ENCODE measurements at places on chromosomes 13 and 19.

GRCh38 chr13:65551208-65551607 is 1678.9 kb downstream of the PCDH9 start:
- no peak for DNase-seq

GRCh38 chr19:28627669-28628068 is 585.3 kb downstream of the UQCRFS1 start:
- DNase-seq, result no peak

DNA sequence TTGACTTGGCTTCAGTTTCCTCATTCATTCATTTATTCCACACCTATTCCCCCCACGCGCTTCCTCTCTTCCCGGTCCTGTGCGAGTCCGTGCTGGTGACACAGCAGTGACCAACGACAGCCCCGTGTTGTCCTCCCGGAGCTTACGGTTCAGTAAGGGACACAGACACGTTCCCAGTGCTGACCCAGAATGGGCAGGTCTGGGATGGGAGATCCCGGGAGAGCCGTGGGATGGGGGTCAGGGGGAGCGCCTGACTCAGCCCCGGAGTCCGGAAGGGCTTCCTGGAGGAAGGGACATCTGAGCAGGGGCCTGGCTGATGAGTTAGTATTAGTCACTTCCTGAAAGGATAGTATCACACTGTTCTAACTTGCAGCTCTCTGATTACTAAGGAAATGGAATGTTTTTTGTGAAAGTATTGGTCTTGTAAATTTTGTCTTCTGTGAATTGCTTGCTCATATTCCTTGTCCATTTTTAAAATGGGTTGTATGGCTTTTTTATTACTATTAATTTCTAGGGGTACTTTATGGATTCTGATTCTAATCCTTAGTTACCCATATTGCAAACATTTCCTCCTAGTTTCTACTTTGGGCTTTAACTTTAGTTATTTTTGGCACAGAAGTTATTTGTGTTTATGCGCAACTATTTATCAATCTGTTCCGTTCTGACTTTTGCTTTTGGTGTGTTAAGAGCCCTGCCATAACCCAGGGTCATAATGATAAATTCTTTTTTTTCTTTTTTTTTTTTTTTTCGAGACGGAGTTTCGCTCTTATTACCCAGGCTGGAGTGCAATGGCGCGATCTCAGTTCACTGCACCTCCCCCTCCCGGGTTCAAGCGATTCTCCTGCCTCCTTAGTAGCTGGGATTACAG is 708 bp upstream of the ERCC1 start:
- DNase-seq, result no peak

GRCh38 chr19:18156841-18157464 is 4.0 kb downstream of the PIK3R2 start:
- DNase-seq, result no peak

DNA sequence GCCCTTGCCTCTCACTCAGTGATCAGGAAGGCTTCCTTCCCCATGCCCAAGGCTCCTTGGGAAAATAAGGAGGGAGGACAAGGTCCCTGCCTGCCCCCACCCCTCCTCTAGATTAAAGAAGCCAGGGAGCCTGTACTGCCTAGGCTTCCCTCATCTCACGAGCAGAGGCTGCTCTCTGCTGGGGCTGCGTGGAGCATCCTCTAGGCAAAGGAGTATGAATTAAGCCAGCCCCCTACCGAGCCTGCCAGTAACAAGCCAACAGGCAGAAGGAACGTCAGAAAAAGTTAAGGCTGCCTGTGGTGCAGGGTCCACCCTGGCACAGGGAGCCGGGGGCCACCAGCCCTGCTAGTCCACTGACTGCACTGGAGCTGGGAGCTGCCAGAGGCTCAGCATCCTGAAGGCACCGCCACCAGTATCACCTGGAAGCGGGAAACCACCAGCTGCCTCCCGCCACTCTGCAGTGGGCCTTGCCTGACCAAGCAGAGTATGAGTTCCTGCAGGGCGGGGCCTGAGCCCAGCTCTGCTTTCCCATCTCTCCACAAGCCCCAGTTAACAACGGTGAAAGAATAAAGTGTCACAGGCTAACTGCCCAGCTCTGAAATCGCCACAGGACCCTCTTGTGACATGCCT is 6.8 kb downstream of the NAPA start:
- no peak for DNase-seq

DNA sequence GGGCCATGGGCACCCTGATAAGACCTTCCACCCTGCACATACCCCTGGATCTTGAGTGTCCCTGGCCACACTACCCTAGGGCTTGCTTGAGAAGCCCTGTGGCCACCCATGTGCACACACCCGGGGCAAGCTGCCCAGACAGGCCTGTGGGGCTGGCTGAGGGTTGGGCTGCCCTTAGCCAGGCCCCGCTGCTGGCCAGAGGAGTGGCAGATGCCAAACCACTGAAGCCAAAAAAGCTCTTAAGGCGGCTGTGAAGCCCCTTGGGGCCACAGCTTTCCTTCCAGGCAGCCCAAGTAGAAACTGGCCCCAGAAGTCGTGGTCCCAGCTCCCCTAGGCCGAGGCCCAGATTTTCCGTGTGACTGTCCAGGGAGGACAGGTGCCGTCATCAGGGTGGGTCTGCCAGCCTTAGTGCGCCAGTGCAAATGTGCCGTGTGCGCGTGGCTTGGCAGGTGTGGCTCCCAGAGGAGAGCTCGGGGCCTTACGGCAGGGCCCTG is 14.8 kb downstream of the CEBPG start:
- DNase-seq, result no peak

GRCh38 chr13:22748866-22749577 is 431.8 kb upstream of the SGCG start:
- no peak for DNase-seq

DNA sequence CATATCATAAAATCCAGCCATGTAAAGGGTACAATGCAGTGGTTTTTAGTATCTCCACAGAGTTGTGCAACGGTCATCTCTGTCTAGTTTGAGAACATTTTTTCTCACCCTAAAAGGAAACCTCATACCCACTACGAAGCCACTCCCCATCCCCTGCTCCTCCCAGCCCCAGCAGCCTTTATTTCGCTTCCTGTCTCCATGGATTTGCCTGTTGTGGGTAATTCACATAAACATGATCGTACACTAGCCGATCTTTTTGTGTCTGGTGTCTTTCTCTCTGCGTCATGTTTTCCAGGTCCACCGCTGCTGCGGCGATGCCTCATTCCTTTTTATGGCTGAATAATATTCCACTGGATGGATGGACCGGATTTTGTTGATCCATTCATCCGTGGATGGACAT is 28.6 kb downstream of the BICRA start:
- no peak for DNase-seq

DNA sequence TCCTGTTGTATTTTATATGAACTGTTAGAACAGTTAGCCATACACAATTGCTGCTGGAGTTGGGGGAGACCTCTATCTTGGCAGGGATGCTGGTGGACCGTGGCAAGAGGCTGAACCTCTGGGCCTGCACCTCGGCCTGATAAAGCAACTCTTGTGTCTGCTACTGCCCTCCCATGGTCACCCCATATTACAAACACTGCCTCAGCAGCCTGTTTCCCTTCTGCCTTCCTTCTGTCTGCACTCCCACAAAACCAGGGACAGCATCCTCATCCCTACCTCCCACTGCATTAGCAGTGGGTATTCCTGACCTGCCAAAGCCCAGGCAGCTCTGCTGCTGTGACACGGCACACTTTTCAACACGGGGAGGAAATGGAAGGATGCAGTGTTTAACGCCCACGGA is 456.4 kb downstream of the FGF14 start:
- DNase-seq, result no peak

- no peak for DNase-seq
Measured at GRCh38 chr19:468587-469256, 7.9 kb upstream of the SHC2 start.

- no peak for DNase-seq
Measured at GRCh38 chr13:29310806-29311205, 284.7 kb downstream of the SLC7A1 start.

- DNase-seq, result no peak
Measured at GRCh38 chr19:12834566-12834943, at the start of gene RTBDN. Gene RTBDN (minus strand): TSS chr19:12834579. CDS start chr19:12829979, 4,600 bp downstream.

DNA sequence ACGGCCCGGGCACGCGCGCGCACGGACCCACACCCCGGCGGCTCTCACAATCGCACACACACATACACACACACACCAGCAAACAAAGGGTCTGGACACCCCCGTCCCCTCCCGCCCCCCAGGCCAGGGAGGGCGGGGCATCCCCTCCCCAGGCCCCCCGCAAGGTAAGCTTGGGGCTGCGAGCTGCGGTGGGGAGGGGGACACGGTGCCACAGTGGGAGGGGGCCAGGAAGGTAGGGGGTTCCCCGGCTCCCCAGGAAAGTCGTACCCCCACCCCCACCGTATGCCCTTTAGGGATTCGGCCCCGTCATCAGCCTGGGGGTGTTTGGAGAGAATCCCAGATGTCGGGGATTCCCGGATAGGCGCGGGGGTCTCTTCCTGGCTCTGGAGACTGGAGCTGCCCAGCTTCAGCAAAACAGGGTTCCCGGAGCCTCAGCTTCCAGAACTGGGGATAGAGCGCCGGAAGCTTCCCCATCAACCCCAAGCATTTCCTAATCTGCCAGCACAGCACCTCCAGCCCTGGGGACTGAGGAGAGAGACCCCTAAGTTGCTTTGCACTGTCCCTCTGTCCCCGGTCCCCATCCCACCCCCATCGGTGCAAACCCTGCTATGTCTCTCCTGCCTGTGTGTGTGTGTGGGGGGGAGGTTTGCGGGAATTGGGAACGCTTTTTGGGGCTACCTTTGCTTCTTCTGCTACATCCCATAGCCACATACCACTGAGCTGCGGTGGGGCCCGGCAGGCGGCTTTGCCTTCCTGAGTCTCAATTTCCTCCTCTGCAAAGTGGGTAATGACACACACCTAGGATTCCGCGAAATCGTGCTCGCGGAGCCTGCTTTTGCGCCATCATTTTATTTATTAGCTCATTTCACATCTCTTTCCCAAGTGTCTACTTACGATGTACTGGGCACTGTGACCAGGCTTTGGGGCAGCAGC is 1.8 kb upstream of the CDC37 start:
- no peak for DNase-seq

DNA sequence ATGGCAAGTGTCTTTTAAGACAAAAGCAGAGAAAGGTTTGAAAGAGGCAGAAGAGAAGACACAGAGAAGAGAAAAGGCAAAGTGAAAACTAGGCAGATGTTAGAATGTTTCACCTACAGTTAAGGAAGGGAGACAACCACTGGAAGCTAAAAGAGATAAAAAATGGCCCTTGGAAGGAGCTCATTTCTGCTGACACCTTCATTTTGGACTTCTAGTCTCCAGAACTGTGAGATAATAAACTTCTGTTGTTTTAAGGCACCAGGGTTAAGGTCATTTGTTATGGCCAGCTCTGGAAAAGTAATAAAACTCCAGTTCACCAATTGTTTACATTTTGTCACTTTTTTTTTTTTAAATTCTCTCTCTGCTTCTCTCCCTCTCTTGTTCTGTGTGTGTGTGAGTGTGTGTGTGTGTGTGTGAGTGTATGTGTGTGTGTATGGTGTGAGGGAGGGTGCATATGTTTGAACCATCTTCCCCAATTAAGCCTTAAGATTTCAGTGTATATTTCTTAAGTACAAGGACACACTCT is 374.6 kb downstream of the DACH1 start:
- DNase-seq, result no peak

GRCh38 chr19:55858969-55859368 is 22.6 kb downstream of the NLRP4 start:
- DNase-seq, result no peak

GRCh38 chr19:6587093-6587820 is 3.7 kb downstream of the CD70 start:
- DNase-seq, result no peak

DNA sequence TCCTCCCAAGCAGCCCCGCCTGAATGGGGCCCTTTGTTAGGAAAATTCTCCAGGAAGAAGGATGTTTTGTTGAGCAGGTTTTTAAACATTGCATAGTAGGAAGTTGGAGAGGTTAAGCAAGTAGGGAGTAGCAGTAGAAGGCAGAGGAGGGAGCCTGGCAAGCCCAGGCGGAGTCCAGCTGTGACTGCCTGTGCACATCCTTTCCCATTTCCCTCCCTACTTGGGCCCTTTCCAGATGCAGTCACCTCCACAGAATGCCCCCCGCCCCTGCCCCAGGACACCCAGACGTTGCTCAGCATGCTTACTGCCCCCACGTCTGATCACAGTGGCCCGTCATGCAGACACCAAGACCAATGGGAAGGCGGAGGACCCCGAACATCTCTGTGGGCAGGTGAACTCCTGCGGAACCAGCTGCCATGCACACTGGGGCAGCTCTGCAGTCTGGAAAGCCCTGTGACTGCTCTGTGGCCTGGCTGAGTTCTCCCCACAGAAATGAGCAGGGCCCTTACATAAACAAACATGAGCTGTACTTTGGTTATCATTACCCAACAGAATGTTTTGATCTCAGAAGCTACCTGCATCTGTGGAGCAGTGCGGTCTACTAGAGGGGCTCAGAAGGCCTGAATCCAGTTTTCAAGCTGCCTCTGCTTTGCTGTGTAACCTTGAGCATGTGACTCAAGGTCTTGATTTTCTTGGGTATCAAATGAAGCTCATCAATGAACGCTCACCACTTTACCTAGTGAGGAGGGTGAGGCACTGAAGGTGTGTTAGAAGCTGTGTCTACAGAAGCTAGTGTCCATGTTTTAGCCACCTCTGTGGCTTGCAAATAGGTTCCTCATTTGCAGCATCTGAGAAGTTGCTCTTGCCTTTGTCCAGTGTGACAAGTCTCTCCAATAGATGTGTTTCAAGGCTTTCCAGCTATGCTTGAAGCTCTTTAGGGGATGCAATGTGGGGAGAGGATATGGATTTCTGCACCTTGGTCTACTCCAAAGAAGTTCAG is 84.2 kb downstream of the TNFRSF19 start:
- DNase-seq, result no peak

- DNase-seq, result no peak
Measured at GRCh38 chr13:51635137-51635878, 51.0 kb downstream of the WDFY2 start.

GRCh38 chr19:31970027-31970461 is 375.4 kb upstream of the ZNF507 start:
- DNase-seq, result no peak

DNA sequence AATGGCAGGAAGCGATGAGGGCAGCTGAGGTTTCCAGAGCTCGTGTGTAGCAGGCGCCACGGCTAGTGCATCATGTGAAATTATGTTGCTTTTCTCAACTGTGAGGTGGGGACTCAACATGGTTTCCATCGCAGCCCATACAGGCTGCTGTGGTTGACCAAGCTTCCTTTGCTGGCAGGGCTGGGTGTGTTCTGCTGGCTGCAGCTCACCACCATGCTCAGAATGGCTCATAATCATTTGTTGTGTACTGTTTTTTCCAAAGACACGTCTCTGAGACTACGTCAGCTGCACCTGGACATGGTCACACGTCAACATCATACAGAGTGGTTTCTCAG is 16.1 kb upstream of the RASA3 start:
- DNase-seq, result no peak

DNA sequence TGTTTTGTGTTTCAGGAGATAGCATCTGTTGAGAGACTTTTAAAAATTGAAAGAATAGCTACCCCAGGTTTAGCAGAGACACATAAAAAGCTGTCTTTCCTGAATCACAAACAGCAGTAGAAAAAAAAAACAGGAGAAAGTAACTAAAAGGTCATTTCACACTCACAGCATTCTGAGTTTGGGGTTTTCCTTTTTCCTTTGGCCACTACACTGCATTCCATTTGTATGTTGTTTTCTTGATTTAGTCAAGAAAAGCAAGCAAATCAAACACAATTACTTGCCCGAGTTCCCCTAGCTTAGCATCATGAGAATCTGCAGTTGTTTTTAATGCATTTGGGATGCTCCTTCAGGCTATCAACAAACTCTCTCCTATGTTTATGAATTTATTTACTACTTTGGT is 161.0 kb downstream of the KCTD12 start:
- no peak for DNase-seq

- no peak for DNase-seq
Measured at GRCh38 chr19:46962030-46962570, 57.5 kb upstream of the NPAS1 start.

GRCh38 chr13:42398533-42398932 is 126.6 kb downstream of the AKAP11 start:
- DNase-seq, result no peak

Data from Panc1 (cell line).